ENCODE measurements at places on chromosomes 12 and 14.

GRCh38 chr12:110627500-110628195, 13.7 kb downstream of the TCTN1 start:
- peak; percentile 81 for ATAC-seq

GRCh38 chr12:57724936-57725740, 13.4 kb downstream of the AGAP2 start:
- ATAC-seq: peak; percentile 28

DNA sequence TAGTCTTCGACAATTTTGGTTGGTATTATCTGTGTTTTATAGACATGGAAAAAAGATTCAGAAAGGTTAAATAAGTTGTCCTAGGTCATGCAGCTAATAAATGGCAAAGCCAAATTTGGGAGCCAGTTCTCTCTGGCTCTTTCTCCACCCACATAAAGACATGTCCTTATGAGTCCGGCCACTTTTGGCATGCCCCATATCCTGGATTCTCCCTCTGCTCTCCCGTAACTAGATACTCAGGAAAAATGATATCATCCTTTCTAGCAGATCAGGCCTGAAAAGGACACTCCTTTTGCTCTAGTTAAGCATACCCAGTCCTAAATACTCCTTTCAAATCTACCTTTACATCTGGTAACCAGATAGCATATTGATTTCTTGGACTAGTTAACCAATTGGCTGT, 64.4 kb downstream of the TTLL5 start:
- ATAC-seq: no peak

DNA sequence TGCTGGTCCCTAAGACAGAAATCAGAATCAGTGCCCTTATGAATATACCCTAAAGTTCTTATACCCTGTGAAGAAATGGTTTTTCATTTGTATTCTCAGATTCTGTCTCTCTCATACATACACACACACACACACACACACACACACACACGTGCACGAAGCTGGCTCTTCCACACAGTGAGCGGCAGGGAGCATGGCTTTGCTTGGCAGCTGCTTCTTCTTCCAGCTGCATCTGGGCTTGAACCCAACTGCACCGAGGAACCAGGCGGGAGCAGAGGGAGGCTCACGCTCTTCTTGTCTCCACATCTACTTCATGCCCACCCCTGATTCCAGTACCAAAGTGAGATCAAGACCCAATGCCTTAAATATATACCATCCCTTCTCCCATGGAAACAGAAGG, 19.4 kb downstream of the GRIN2B start:
- ATAC-seq: no peak

GRCh38 chr12:11158885-11159444, 12.0 kb upstream of the SMIM10L1 start:
- ATAC-seq: no peak

DNA sequence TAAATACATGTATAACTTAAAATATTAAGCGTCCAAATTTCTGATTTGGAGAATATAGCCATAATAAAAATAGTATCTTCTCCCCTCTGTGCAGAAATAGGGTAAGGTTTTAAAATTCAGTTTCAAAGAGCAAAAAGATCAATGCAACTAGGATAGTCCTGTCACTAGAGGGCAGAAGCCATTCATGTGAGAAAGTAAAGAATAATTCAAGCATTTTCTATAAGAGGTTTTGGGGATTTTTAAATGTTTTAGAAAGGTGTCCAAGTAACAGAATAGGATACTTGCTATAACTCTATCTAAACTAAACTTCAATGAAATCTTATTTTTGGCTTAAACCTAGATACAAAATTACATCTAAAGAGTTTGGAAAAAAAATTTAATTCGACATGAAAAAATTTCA, 50.3 kb downstream of the ADAMTS20 start:
- no peak for ATAC-seq

GRCh38 chr12:482061-482460, 22.3 kb downstream of the B4GALNT3 start:
- ATAC-seq: no peak

- no peak for ATAC-seq
These were observed 21.6 kb downstream of the RERGL start for GRCh38 chr12:18068355-18068754.

DNA sequence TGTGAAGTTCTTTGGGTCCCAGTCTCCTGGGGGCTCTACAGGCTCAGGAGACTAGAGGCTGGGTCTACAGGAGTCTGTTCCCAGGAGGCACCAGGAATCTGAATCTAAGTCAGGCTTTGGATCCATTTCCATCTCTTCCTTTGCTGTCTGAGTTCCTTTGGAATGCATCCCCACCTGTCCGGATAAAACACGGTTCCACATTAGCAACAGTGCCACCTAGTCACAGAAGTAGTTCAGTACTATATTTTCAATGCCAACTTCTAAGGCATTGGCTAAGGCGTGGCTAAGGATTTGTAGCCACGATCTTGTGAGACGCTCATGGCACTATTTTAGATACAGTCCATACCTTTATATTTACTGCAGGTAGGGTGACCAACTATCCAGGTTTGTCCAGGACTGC, 15.1 kb downstream of the ZC2HC1C start:
- no peak for ATAC-seq

DNA sequence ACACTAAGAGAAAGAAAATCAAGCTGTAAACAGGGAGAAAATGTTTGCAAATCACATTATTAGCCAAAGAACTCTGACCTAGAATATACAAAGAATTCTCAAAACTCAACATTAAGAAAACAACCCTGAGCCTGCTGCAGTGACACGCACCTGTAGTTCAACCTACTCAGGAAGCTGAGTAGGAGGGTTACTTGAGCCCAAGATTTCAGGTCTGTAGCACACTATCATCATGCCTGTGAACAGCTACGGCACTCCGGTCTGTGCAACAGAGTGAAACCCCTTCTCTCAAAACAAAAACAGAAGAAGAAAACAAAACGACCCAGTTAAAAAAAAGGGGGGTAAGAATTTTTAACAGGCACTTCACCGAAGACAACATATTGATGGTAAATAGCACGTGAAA, 20.8 kb downstream of the SAV1 start:
- ATAC-seq: peak; percentile 96

GRCh38 chr14:53062856-53063255, 90.3 kb downstream of the DDHD1 start:
- ATAC-seq: no peak

DNA sequence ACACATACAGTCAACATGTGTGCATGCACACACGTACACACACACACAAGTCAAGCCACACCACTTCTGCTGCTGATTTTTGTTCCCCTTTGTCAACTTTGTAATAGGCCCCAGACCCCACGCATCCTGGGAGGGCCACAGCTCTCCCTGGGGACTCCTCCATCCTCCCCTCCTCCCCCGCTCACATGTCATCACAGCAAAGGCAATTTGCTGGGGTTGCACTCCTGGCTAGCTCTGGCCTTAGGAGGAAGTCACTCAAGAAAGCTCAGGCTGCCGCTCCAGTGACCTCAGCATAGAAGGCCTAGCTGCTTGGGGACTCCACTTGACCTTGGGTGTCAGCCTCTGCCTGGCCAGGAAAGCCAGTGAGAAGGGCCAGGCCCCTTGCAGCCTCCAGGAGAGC, 27.2 kb downstream of the NGB start:
- peak; percentile 89 for ATAC-seq

DNA sequence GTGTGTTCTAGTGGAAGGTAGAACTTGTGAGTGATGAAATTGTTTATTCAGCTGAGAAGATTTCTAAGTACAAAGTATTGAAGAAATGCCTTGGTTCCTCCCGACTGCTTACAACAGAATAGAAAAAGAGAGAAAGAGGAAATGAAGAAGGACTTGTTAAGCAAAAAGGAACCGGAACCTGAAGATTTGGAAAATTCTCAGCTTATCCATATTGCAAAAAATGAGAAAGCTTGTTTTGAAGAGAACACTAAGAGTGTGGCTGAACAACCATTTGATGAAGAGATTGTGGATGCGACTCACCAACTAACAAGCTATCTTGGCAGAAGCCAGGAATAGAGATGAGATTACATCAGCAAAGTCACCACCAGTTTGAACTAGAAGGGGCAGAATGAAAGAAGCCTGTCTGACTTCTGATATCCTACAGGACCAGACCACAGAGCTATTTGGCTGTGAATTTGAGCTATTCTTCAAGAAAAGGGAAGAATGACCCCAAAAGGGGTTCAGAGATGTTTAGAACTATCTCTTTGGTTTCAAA, 15.1 kb downstream of the NDUFA9 start:
- ATAC-seq: no peak

GRCh38 chr12:31558521-31558920, 32.4 kb downstream of the DENND5B start:
- no peak for ATAC-seq

DNA sequence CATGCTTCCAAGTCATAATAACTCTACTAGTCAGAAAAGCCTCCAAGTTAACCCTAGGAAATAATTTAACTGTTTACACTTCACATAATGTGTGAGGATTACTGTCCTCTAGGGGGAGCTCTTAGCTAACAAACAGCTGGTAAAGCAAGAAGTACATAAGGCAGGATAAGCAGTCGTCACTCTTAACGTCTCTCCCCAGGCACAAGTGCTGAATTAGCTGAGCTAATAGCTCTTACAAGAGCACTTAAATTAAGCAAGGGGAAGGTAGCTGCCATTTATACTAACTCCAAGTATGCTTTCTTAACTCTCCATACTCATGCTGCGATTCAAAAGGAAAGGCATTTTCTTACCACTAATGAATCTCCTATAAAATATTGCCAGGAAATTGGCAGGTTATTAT, 79.3 kb upstream of the TSPAN11 start:
- no peak for ATAC-seq

- no peak for ATAC-seq
These were observed 39.3 kb downstream of the NINJ2 start for GRCh38 chr12:623865-624372.

DNA sequence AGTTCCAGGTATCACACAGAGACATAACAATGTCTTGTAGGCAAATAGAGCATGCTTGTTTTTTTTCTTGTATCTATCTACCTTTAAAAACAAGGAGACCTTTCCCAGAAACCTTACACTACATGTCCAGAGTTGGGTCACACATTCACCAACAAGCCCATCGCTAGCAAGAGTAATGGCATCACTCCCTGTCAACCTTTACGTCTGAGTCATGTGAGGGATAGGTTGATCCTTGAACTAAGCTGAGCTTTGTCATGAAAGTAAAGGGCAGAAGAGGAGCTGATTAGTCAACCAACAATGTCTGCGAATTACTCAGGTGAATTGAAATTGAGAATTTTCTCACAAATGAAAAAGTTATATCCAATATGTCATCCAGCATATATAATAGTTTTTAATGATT, 219.4 kb downstream of the CNTN1 start:
- ATAC-seq: no peak

GRCh38 chr12:54012631-54013409, 4.0 kb downstream of the HOXC8 start:
- ATAC-seq: no peak

DNA sequence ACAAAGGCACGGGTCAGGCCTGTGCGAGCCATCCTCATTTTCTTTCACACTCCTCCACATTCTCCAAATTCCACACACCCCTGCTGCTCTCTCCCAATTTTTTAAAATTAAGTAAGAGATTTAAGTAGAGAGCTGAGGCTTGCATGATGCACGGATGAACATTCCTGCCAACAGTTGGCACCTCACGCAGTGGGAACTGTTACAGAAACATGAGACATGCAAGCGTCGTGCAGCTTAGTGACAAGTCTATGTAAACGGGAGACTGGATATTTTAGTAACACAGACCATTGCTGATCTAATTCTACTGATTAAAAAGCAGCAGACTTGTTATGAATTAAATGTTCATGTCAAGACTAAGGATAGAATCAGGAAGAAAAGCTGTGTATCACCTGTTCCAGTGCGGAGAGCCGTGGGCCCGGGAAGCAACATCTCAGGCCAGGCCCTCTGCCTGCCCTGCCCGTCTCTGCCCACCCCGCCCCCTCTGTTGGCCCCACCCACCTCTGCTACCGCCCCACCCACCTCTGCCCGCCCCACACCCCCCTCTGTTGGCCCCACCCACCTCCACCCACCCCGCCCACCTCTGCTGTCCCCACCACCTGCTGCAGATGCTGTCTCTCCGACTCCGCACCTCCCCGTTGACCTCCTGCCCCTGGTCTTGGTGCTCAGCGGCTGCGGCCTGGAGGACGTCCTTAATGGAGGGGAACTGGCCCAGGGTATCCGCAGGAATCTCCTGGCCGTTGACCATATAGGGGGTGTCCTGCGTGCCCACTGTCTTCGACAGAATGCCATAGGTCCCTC, 21.2 kb downstream of the GOLGA3 start:
- no peak for ATAC-seq

- peak; percentile 60 for ATAC-seq
These were observed 11.9 kb downstream of the SCNN1A start for GRCh38 chr12:6363330-6364043.

GRCh38 chr14:20198991-20199390, 8.3 kb downstream of the OR11G2 start:
- ATAC-seq: no peak

- ATAC-seq: no peak
These were observed 1673.9 kb upstream of the SEL1L start for GRCh38 chr14:83207550-83207949.

- ATAC-seq: no peak
These were observed 85.1 kb upstream of the ARHGAP5 start for GRCh38 chr14:31992011-31992447.

GRCh38 chr12:39795481-39795880, 175.9 kb upstream of the ABCD2 start:
- ATAC-seq: no peak

DNA sequence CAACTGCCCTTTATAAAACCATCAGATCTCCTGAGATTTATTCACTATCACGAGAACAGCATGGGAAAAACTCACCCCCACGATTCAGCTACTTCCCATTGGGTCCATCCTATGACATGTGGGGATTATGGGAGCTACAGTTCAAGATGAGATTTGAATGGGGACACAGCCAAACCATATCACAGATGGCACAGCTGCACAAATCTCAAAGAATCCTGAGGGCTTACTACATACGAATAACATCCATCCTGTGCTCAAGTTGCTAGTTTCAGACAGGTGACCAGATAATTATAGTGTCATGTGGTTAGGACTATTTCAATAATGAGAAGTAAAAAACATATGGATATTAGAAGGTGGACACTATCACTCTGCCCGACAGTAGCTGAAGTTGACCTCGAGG, 211.2 kb downstream of the NUAK1 start:
- ATAC-seq: no peak
